ENCODE measurements at places on chromosomes 16 and 17.

DNA sequence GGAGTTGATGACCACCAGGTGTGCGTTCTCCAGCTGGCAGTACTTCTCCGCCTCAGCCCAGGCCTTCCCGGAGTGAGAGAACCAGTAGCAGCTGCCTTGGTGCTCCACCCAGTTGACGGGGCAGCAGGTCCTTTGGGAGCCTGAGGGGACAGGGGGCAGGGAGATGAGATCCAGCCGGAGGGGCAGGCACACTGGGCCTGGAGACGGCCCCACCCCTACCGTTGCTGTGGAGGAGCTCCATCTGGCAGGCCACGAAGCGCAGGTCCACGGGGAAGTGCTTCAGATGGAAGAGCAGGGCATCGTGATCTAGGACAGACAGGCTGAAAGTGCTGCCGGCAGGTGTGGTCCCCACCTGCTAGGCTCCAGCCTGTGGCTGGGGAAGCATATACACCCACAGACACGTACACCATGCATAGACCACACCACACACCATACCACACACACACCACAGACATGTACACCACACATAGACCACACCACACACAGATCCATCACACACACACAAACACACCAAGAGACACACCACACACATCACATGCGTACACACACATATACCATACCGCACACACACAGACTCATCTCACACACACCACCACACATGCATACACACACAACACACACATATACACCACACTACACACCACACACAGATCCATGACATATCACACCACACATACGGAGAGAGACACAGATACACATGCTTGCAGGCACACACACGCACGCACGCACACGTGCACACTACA is 7.4 kb downstream of the ASGR2 start:
- no peak for DNase-seq

- DNase-seq: no peak
Observed at GRCh38 chr17:60371818-60372510, 20.0 kb downstream of the USP32 start.

- DNase-seq: no peak
Observed at GRCh38 chr16:27980919-27981700, 82.4 kb downstream of the GSG1L start.

DNA sequence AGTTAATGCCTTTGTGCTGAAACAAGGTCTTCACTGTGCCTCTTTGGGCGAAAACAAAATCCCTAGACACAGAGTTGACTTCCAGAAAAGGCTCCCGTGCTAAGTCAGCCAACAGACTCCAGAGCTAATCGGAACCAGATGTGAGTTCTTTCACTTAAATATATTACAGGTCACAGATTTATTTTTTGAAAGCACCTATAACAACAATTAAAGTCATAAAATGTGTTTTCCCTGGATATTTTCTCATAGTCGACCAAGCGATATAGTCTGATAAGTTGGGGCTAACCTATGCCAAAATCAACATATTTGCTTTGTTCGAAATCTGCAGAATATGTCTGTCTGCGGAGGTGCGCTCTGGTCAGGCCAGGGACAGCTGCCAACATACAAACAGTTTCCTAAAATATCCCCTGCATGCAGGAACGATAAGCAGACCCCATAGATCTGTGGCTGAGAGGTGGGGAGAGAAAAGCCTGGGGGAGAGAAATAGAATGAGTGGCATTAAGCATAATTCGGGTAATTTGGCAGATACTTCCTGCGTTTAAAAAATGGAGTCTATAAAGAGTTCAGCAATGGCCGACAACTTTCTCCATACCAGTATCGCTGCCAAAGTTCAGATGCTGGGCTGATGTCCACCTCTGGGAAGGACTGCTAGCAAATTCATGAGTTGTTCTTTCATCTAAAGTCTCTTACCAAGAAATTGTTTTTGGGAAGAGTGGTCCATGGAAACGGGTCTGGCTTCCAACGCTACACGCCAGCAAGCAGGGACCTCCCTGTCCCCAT is 50.8 kb upstream of the MYH10 start:
- no peak for DNase-seq

- no peak for DNase-seq
Observed at GRCh38 chr16:57137043-57137442, 44.7 kb downstream of the CPNE2 start.
